Fibroblast of skin of right quadriceps (primary cell): ENCODE measurements at places on chromosomes 2 and 18.

GRCh38 chr18:45621061-45621511 is 5.8 kb downstream of the SLC14A2 start:
- DNase-seq, result peak; percentile 42

GRCh38 chr2:207491956-207492355 is 37.8 kb upstream of the CREB1 start:
- DNase-seq, result no peak

- no peak for DNase-seq
Measured at GRCh38 chr2:26674002-26674751, 18.3 kb upstream of the KCNK3 start.

DNA sequence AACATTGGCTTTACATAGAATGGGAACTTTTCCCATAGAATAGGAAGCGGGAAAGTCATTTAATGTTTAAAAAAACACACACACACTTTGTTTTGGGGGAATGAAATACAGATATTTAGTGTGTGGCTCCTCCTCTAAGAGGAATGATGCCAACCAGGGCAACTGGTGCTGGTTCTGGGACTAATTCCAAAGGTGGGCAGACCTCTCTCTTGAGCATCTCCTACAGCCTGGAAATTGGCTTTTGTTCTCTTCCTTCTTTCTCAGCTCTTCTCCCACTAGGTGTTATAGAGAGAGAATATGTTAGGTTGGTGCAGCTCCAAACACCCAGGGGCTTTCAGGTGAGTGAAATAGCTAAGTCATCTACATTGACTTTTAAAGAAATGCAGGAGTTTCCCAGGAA is 190.1 kb downstream of the RAD51AP2 start:
- no peak for DNase-seq

DNA sequence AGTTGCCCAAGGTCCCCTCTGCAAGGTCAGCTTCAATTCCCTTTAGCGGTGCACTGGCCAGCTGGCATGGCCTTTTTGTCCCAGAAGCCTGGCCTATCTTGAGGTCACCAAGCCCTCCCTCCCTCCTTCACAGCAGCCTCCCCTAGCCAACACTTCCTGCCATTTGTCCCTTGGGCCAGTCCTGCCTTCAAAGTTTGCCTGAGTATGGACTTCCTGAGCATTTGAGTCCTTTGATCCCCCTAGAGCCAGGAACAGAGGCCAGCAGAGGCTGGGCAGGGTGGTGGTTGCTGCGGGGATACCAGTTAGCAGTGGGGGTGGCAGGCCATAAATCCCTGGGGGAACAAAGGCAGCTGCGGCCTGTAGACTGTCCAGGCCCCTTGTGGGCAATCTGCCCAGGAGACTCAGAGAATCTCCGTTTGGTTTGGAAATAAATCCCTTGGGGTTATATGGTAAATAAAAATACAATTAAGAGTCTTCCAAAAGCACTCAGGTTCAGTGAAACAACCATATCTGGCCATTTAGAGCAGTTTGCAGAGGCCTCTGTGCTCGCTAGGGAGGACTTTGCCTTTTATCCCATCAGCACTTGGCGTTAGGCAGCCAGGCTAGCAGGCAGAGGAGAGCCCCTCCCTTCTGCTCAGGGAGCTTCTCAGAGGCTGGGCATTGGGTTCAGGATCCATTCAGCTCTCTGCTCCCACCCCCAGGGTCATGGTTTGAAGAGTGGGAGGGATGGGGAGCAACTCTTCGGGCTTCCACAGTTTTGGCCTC is 3.1 kb upstream of the HES6 start:
- DNase-seq, result no peak

- no peak for DNase-seq
Measured at GRCh38 chr2:128269990-128270671, 48.5 kb downstream of the HS6ST1 start.

GRCh38 chr2:241811201-241811951 is 2.4 kb downstream of the NEU4 start:
- no peak for DNase-seq

DNA sequence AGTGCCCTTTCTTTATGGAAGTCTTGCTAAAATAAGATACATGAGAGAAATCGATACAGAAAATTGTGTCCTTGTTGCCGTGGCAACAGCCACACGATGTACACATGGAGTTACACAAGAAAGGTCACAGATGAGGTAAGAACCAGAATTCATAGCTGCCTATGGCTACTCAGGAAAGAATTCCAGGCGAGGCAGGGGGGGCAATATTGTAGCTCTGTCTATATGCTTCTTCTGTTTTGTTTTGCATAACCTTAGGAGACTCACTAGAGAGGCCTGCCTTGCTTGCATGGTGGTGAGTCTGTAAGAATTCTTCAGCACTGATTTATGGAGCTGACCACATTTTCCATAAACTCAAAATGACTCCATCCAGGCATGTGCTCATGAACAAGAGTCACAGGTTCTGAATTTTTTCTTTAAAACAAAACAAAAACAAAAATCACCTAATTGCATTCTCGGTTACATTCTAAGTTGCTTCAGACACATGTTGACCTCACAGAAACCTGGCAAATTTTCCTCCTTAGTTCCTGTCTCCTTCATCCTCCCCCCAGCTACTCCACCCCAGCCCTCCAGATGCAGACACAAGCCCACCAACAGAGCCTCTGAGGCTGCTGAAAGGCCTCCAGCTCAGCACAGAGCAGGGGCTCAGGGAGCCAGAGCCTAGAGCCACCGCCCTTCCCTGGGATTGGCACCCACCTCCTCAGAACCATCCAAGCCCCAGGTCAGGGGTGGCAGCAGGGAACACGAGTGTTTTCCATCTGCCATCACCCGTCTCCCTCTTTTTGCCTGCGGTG is 183.5 kb downstream of the ANTXR1 start:
- peak; percentile 99 for DNase-seq

DNA sequence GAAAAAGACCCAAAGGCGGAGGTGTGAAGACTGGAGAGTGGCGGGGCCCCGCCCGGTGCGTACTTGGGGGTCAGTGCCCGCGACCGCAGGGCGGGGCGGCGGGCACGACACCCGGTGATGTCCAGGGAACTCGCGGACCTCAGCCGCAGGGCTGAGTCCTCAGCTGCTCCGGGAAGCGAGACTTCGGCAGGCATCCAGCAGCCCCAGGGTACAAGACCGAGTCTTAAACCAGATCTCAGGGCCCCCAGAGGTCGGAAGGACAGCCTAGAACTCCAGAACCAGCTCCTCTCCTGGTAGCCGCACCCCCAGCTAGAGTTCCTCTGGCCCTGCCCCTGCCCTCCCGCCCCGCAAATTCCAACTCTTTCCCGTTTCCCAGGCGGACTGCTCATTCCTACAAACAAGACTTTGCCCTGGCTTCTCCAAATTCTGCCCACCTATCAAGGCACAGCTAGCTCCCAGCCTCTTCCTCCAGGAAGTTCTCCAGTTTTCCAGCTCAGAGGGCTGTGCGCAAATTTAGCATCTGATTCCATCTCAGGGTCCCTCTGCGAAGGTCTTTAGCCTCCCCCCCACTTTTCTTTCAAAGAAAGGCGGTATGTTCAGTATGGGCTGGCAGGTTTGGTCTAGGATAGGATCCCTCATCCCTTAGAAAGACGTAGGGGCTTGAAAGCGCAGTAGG is 26.0 kb upstream of the NOTO start:
- peak; percentile 13 for DNase-seq

GRCh38 chr18:12007063-12007462 is 25.8 kb downstream of the IMPA2 start:
- DNase-seq, result no peak

DNA sequence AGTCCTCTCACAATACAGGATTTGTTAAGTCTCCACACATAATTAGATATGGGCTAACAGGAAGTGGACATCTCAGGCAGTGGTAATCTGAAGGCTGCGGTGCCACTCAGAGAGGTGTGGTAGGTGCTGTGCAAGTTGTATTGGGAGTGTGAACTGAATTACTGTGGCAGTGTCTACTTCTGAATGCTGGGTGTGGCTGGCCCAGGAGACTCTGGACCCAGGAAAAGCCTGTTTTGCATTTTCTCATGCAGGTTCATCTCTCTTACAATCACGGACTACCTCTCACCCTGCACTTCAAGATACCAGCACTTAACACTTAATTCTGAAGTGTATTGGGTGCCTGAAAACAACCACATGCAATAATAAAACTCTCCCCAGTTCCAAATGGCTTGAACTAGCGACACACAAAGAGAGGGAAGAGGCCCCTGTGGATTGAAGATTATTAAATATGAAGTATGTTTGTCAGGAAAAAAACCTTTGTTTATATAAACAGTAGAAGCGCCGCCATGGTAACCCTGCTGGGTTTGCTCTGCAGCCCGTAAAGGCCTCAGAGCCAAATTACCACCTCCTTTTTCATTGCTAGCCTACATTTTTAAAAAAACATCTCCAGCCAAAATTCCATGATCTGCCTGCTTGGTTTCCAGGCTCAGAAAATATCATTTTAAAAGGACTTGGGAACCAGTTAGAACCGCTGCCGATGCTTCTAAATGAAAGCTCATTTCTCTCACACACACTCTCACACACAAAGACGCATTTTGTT is 77.5 kb downstream of the GFPT1 start:
- peak; percentile 56 for DNase-seq

GRCh38 chr2:65133626-65134025 is 3.7 kb upstream of the RAB1A start:
- no peak for DNase-seq

DNA sequence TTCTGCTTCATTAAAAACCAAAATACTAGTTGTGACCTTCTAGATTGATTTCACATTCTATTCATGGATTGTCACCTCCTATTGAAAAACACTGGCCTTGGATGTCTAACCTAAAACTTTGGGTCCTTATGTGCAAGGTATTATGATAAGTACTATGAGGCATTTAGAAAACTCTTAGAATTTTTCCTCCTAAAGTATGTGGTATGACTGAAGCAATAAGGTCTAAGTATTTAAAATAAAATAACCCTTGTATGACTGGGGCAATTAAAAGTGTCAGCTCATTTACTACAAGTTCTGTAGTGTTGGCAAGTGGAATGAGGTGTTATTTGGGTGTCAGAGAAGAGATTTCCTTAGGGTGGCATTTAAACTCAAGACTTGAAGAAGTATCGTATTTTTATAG is 15.1 kb downstream of the KCMF1 start:
- peak; percentile 27 for DNase-seq

DNA sequence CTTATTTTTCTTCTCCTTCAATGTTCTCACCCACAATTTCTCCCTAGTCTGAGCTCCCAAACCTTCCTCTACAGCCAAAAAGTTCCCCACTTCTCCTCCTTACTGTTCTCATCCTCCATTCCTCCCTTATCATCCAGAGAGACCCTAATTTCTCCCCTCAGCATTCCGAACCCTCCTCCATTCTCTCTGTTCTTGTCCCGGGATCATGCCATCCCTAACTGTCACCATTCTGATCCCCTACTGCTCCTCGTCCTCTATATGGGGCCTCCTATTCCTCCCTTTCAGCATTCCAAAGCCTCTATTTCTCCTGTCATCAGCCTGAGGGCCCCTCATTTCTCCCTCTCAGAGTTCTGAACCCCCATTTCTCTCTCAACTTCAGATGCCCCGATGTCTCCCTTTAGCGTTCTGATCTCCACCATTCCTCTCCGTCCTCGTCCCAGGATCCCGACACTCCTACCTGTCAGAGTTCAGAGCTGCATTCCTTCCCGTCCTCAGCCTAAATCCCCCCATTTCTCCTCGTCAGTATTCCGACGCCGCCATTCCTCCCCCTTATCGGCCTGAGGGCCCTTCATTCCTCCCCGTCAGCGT is 522 bp downstream of the MBD1 start:
- DNase-seq, result no peak

GRCh38 chr2:166449439-166449838 is 44.6 kb downstream of the SCN7A start:
- DNase-seq, result no peak

DNA sequence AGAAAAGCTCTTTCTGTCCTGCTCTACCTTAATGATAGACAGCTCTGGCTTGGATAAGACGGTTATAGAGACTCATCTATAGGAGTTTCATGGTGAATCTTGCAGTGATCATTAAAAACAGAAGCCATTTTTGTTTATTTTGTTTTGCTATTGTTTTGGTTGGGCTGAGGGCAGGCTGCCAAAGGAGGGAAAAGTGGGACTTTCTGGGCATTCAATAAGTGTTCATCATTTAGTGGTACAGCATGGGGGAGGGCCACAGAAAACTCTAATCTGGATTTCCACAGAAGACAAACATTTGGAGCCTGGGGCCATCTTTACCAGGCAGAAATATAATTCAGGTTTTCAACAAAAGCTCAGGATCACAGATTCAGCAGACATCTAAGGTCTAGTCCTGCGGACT is 62.4 kb upstream of the EFEMP1 start:
- no peak for DNase-seq

- no peak for DNase-seq
Measured at GRCh38 chr2:3054066-3054465, 323.6 kb downstream of the EIPR1 start.

GRCh38 chr2:71596011-71596410 is 142.7 kb downstream of the DYSF start:
- DNase-seq, result peak; percentile 39

DNA sequence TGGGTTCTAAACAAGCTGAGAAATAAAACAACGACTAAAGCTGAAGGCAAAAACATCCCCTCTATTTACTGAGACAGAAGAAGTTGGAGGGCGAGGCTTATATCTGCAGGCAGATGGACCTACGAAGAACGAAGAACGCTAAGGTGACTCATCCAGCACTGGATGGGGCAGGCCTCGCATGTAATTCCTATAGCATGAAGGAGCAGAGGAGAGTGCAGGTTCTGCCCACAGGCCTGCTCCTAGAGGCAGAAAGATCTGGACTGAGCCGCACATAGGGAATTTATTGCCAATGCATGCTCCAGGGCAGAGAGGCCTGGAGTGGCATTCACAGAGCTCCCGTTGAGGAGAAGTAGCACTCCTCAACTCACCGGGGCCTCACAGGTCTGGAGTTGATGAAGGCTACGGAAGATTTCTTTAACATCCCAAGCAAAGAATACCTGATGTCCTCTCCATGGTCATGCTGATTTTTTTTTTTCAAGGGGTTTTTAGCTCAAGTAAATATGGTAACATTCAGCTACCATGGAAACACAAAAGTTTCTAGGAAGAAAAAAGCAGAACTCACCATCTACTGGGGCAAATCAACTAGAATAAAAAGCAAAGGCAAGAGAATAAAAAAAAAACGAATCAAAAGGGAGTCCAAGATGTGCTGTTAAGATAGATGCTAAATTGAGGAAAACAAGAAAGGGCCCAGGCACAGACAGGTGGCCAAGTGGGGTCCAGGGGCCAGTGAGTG is 10.4 kb upstream of the METTL21A start:
- peak; percentile 27 for DNase-seq

DNA sequence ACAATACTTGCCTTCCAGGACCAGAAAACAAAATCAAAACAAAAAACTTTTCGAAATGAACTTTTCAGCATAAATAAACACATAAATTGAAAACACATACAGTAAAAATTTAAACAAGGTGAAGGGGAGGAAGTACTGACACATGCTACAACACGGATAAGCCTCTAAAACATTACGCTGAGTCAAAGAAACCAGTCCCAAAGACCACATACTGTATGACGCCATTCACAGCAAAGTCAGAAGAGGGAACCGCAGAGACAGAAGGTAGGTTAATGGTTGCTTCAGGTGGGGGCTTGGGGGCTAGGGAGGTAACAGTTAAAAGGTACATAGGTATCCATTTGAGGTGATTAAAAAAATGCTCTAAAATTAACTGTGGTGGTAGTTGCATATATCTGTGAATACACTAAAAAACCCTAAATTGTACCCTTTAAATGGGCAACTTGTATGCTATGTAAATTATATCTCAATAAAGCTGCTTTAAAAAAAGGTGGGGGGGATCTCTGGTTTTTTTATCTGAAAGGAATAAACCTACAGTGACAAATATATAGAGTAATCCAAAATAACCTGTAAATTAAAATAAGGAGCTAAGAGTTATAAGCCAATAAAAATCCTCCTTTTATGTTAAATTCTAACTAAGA is 7.1 kb downstream of the COX7A2L start:
- DNase-seq, result no peak
